ENCODE measurements at places on chromosomes 2 and 18.

DNA sequence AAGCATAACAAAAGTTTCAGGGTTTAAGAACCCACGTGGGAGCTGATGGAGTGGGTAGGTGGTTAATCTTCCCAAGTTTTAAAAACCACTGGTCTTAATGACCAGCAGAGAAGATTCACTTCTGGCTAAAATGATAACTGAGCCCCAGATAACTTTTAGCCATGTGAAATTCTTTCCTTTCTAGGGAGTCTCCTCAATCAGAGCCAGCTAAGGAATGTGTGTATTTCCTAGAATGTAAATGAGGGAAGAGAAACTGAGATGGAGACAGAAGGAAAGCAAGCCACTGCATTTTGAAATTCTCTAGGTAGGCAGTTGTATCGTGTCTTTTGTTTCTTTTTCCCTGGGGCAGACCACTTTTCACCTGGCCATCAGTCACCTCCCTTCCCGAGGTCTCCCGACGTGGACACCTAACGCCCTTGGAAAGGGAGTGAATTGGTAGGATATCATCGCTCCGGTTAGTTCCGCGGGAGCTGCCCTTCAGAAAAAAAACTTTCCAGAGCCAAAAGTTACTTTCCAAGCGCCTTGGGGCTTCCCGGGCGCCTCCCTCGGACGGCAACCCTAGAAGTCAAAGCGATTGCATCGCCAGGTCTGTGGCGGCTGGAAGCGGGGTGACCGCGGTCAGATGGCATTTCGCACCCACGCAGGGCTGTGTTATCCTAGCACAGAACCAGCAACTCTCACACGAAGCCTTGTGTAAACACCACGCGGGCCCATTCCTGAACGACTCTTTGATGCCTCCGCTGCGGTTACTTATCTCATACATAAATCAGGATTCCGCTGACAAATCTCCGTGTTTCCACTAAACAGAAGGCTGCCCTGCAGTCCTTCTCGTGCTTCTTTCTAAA is 1.3 kb downstream of the COLEC12 start:
- no peak for DNase-seq

DNA sequence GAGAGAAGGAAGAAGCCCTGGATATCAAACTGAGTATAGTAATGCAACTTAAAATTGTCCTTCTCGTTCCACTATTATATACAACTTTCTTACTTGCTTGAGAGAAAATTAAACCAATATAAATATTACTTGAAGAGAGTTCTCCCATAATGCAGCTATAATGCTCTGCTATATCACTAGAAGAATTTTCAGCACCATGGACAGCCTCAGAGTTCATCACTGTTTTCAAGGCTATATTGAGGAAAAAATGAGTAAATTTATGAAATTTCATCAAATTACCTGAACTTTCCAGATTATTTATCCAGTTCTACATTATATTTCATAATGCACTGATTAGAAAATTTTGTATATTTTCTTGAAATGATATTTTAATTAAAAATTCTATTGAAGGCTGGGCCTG is 1053.5 kb upstream of the FAM98A start:
- no peak for DNase-seq

- DNase-seq: no peak
Observed at GRCh38 chr2:159895258-159896065, 97.5 kb upstream of the CD302 start.

GRCh38 chr2:218259099-218259961 is 1.5 kb upstream of the GPBAR1 start:
- DNase-seq: no peak

GRCh38 chr2:48448274-48449061 is 81.5 kb upstream of the STON1 start:
- no peak for DNase-seq

- no peak for DNase-seq
Observed at GRCh38 chr2:239979243-239980023, 45.7 kb downstream of the NDUFA10 start.

GRCh38 chr18:79863161-79864005 is 65.6 kb downstream of the KCNG2 start:
- no peak for DNase-seq

DNA sequence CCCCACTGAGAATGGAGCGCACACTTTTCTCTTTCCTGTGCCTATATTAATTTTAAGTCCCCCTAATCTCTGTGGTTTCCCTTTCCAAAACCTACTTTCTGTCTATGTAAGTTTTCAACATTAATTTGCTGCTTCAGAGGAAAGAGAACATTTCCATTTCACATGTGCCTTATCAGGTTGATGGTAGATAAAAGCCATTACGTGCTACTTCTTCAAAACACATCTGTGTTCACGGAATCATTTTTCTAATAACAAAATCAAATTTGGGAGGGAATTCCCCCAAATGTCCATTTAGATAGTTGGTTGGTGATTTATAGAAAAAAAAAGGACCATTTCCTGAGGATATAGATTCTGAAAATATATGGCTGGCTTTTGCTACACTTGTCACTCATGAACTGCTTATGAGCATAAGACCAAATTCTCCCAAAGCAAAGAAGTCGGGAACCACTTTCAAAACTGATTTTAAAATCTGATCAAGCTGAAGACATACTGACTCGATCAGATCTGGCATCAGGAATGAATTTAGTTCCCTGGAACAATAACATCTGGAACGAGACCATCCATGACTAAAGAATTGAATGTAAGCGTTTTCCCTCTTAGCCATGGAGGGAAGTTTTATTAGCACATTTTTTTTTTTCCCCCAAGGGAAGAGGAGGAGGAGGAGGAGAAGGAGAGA is 8.2 kb downstream of the PTGR3 start:
- no peak for DNase-seq

DNA sequence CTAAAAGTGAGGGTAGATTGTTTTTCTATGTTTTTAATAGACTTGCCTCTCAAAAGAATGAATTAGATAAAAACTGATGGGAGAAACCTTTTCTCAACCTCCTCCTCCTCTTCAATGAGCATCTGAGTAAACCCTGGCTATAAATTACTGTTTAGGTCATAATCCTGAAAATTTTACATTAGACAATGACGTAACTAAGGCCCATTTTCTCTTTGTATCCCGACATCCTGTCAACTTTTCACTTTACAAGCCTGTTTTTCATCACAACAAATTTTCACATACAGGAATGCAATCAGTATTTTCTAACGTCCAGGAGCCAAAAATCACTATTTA is 1.3 kb downstream of the SPIRE1 start:
- no peak for DNase-seq

- DNase-seq: no peak
Observed at GRCh38 chr2:102336502-102336945, 19.1 kb upstream of the IL18R1 start.

DNA sequence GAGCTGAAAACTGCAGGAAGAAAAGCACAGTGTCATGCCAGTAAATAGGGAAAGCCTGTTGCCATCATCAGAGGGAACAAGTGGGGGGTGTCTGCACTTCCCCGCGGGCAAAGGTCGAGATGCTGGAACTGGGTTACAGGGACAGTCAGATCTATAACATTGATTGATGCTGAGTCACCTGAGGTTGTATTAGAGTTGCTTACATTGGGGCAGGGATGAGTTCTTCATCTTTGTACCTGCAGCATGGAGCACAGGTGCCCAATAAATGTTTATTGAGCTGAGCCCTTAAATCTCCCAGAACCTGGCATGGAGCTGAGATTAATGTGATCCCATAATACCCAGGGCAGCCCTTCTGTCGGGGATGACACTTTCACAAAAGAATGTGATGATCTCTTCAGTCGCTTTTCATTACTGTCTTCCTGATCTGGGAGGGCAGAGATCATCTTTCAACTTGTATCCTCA is 5.9 kb upstream of the RNF152 start:
- DNase-seq: no peak

- DNase-seq: no peak
Observed at GRCh38 chr2:135996304-135996703, 10.9 kb upstream of the DARS1 start.

GRCh38 chr18:56851774-56852173 is 200.6 kb downstream of the WDR7 start:
- DNase-seq: no peak

DNA sequence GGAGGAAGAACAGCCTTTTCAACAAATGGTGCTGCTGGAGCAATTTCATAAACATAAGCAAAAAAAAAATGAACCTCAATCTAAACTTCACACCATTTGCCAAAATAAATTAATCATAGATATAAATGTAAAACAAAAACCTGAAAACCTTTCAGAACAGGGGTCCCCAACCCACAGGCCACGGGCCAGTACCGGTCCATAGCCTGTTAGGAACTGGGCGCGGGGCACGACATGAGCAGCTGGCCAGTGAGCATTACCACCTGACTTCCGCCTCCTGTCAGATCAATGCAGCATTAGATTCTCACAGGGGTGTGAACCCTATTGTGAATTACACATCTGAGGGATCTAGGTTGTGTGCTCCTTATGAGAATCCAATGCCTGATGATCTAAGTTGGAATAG is 176.0 kb downstream of the EXOC6B start:
- DNase-seq: no peak

GRCh38 chr2:151756820-151757219 is 22.5 kb upstream of the NEB start:
- DNase-seq: no peak

- no peak for DNase-seq
Observed at GRCh38 chr2:171297956-171298355, 135.8 kb downstream of the METTL8 start.

- DNase-seq: no peak
Observed at GRCh38 chr2:40226637-40227036, 225.3 kb downstream of the SLC8A1 start.

- no peak for DNase-seq
Observed at GRCh38 chr2:8692783-8693156, 10.9 kb downstream of the ID2 start.

DNA sequence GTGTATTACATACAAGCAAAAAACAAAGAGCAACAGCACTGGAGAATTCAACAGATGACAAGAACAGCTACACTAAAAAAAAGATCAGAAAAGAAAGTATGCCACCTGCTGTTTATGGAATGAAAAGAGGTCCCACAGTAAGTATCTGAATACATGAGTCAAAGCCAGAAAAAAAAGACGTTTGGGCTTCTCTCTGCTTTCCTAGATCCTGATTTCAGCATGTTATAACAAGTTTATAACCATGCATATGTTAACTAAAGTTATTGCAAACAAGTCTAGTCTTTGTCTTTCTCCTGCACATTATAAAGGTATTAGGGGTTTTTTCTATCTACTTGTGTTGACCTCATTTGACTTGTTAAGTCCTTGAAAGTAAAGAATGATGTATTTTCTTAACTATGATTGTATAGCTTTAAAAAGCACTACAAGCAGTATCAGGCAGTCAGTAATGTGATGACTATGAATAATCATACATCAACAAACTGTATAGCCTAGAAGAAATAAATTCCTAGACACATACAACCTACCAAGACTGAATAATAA is 108.5 kb upstream of the COL5A2 start:
- DNase-seq: no peak

GRCh38 chr2:232137356-232138147 is 176.0 kb downstream of the DIS3L2 start:
- no peak for DNase-seq

DNA sequence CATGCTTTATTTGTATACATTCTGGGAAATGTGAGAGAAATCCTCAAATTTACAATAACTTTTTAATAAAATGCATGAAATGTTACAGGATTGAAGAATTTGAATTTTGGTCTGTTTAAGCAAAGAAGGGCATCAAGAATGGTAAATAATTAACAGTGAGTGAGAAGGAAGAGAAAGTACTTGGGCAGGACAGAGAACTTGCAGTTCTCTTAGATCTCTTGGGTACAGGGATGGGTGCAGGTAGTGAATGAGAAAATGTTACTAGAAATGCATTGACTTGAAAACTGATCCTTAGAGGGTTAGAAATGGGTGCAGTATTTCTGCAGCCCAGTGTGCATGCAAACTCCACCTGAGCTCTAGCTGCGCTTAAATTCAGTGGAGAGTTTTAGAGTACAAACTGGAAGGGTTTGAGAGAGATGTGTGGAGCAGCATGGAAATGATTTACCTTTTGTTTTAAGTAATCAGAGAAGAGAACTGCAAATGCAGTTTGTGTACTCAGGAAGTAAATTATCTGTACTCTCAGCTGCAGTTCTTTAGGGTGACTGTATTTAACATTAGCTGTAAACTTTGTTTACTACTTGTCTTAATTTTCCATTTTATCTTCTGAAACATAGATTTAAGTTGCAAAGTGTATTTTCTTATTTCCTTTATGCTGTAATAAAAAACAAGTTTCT is 51.0 kb upstream of the RAB27B start:
- no peak for DNase-seq

DNA sequence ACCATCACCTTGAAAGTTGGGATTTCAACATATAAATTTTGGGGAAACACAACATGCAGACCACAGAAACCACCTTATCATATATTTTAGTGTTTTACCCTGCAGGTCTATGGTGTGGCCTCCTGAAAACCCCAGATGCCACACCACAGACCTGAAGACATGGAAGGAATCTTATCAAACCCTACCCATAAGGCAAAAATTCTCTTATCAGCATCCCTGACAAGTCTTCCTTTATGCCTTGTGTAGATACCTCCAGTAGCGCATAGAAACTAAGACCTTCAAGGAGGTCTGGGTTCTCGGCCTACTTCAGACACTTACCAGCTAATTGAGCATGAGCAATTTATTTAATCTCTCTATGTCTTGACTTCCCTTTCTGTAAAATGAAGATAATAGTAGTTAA is 59.1 kb upstream of the SLC14A2 start:
- no peak for DNase-seq

- no peak for DNase-seq
Observed at GRCh38 chr2:65264821-65265670, 37.4 kb downstream of the ACTR2 start.

DNA sequence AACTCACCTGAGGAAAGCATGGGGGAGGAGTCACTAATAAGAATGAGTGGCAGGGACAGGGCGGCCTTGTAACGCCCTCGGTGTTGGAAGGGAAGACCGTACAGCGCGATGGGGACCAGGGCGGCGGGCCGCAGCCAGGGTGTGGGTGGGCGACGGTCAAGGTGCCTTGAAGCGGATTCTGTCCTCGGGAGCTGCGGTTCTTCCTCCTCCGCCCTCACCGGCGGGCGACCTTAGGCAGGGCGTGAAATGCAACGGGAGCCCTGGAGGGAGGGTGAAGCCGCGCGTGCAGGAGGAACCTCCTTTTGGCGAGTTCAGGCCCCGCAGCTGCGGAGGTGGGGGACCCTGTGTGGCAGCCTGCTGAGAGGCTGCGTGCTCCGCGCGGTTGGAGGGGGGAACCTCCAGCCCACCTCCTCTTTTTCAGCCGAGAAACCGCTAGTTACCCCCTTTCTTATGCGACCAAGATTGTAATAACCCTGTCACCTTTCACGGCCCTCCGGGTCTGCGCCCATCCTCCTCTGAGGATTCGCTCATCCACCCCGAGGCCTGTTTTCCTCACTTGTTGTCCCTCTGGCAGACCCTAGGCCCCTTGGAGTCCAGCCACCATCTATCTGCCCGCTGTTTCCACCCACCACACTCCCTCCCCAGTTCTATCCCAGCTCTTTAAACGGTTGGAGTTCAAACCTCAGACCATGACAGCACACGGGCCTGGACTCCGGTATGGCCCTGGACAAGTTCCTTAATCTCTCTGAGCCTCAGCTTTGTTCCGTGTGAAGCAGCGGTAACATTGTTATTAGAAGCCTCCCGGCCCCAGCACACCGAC is 823 bp upstream of the RNU2-63P start:
- peak; percentile 54 for DNase-seq

All from activated CD4-positive, CD25-positive, alpha-beta regulatory T cell (primary cell).